ENCODE measurements at places on chromosomes 3 and 15.
A peak's percentile ranks its signal among the peaks of the same experiment; 100 is the strongest.

DNA sequence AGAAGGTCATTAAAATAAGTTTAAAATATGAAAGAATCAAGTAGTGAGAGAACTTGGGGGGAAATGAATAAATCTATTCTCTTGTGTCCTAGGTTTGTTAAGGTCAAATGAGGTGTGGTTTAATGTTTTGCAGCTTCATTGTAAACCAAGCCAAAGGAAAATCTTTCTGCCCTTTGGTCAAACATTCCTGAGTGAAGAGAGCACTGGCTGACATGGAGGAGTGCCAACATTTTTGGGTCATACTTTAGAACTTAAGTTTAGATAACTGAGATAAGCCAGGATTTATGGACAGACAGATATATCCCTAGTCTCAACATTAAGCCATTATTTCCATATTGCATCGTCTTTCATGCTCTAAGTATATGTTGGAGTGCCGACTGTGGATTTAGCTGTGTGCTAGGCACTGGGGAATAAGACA is 66.4 kb downstream of the PTPRG start:
- no peak for DNase-seq

DNA sequence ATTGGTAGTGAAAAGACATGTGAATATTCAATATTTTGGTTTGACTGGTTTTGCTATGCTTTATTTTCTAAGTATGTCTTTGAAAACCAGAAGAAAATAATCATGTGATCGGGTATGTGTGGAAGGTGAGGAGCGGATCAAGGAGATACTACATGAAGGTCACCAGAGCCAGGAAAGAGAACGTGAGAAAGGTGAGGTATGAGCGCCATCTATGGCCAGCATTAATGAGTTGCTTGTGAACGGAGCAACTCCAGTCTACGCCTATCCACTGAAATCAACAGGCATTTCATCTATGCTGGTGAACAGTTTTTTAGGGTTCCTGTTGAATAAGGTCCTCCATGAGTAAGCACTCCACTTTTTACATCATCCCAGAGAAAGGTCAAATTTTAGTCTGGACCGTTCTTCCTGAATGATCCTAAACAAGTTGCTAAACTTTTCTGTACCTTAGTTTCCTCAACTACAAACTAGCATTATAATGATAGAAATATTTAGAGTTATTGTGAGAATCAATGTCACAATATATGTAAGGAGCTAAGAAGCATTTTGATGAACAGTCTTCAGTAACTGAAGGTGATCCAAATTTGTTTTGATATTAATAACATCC is 1435.2 kb upstream of the CADM2 start:
- peak; percentile 31 for DNase-seq

GRCh38 chr15:76987896-76988860 is 6.7 kb upstream of the PSTPIP1 start:
- DNase-seq = no peak

- DNase-seq = no peak
Observed at GRCh38 chr15:85443046-85443445, 62.6 kb downstream of the AKAP13 start.

- DNase-seq = no peak
Observed at GRCh38 chr3:98519351-98519750, 3.4 kb downstream of the CLDND1 start.

GRCh38 chr3:10937141-10937825 is 55.3 kb upstream of the SLC6A1 start:
- DNase-seq = no peak

- DNase-seq = no peak
Observed at GRCh38 chr3:59017617-59017984, 32.2 kb downstream of the CFAP20DC start.

DNA sequence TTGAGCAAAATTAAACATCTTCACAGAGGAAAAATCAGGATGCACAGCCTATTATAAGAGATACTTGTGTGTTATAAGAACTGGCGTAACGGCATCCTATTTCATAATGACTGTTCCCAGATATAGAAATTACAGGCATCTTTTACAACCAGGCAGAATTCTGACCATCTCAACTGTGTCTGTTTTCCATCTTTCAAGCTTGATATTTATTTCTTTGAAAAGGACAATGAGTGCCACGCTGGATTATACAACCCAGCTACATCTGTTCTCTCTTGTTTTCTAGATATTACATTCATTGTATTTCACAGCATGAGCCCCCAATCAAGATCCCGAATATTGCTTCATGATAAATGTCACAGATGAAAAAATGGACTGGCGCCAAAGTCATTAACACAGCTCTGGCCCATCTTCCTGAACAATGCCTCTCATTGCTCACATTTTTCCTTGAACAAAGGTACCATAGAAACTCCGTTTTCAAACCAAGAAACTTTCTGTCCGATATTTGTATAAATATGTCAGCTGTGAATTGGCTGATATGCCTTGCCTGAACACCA is 420.6 kb downstream of the TBL1XR1 start:
- no peak for DNase-seq

DNA sequence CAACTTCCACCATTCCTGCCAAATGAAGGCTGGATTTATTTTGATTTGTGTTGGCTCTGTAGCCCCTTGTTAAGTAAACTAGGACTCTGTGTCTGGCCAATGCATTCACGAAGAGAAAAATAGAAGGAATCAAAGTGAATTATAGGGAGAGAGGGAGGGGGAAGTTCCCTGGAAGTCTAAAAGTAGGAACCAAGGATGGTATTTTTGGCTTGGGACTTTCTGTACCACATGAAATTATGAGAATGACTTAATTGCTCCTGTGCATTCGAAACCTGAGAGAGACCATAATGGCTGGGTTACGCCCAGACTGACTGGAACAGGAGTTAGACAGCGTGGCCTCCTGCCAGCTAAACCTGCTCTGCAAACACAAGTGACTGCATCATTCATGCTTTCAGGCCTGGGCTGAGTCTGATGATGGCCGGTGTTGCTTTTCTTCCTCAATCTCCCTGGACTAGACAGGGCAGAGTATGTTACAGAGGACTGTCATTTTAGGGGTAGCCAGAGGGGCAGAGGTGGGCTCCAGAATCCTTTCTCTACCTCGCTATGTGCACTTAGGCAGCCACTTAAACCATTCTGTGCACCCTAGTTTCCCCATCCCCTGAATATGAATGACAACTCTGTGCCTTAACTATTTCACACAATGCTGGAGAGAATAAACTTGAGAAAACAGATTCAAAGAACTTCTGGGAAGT is 58.9 kb downstream of the MYO1E start:
- peak; percentile 11 for DNase-seq
